HT1080 (cell line): ENCODE measurements at places on chromosomes 13 and 19. TPM values are rescaled to one million over a fixed set of nuclear protein-coding genes. Genes with fewer than 3 reads are reported as not detected.
A peak's percentile ranks its signal among the peaks of the same experiment; 100 is the strongest.

- peak; percentile 30 for DNase-seq
Observed at GRCh38 chr13:21608961-21609360, 5.0 kb upstream of the MICU2 start.

GRCh38 chr13:112903071-112903577, 65.9 kb upstream of the MCF2L start:
- no peak for DNase-seq

- DNase-seq: no peak
Observed at GRCh38 chr13:35496761-35497386, 20.4 kb upstream of the MAB21L1 start.

DNA sequence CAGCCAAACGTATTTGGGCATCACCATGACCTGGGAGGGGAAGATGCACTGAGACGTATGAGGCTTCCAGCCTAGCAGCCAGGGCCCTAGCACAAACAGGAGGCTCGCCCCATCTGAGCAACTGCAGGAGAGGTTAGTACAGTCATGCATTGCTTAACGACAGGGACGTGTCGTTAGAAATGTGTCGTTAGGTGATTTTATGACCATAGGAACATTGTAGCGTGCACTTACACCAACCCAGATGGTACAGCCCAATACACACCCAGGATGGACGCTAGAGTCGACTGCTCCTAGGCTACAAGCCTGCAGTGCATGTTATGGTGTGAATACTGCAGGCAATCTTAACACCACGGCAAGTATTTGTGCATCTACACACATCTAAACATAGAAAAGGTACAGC, 9.3 kb downstream of the CD177 start:
- DNase-seq: no peak

- peak; percentile 35 for DNase-seq
Observed at GRCh38 chr19:50994129-50994528, 7.3 kb downstream of the KLK8 start.

- peak; percentile 86 for DNase-seq
Observed at GRCh38 chr19:36136964-36137686, 2.7 kb upstream of the CAPNS1 start.

- no peak for DNase-seq
Observed at GRCh38 chr19:14113762-14114414, 3.7 kb downstream of the PRKACA start.

DNA sequence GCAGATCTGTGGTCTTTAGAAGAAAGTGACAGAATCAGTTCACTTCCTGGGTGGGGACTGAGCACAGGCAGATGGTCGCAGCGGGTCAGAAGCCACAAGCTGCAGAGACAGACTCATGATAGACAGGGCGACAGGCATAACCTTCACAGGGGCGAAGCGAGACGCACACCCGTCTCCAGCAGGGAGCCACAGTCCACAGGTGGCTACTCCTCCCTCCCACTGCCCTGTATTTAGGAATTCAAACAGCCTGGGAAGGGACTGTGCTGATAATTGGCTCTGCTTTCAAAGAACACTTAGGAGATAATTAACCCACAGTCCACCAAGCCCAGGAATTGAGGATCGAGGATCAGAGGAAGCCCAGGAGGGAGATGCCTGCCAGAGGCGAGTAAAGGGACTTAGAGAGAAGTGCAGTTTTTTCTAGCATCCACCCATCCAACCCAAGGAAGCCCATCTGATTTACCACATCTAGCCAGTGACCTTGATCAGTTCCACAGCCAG, 23.2 kb downstream of the RFX2 start:
- DNase-seq: no peak

DNA sequence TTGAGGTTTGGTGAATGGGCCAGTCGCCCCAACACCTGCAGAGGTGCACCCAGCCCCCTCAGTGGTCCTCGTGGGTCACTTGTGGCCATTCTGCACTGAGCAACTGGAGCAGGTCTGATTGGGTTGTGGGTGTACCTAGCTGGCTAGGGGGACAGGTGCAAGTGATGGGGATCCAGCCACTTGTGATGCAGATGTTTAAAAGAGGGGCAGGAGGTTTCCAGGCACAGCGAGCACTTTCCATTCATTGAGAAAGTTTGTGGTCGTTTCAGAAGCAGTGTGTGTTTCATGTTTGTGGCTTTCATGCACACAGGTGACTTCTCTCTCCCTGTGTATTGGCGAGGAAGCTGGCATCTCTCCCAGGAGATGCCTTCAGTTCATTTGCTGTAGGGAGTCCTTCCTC, 34.7 kb downstream of the TSSK6 start:
- no peak for DNase-seq

- no peak for DNase-seq
Observed at GRCh38 chr19:9130965-9131364, 4.2 kb upstream of the OR7G3 start.

GRCh38 chr19:6470173-6470572, 6.1 kb downstream of the CRB3 start:
- no peak for DNase-seq

ATP5F1D gene
- total RNA-seq: 55.4 and 127 TPM in 2 replicates

PTH2 gene
- not detected in 2 replicates for total RNA-seq
